ENCODE measurements at places on chromosomes 11 and 22.

- DNase-seq: no peak
These were observed 93.3 kb downstream of the SGSM3 start for GRCh38 chr22:40463683-40464082.

- DNase-seq: no peak
These were observed 44.2 kb upstream of the AMPD3 start for GRCh38 chr11:10410844-10411200.

DNA sequence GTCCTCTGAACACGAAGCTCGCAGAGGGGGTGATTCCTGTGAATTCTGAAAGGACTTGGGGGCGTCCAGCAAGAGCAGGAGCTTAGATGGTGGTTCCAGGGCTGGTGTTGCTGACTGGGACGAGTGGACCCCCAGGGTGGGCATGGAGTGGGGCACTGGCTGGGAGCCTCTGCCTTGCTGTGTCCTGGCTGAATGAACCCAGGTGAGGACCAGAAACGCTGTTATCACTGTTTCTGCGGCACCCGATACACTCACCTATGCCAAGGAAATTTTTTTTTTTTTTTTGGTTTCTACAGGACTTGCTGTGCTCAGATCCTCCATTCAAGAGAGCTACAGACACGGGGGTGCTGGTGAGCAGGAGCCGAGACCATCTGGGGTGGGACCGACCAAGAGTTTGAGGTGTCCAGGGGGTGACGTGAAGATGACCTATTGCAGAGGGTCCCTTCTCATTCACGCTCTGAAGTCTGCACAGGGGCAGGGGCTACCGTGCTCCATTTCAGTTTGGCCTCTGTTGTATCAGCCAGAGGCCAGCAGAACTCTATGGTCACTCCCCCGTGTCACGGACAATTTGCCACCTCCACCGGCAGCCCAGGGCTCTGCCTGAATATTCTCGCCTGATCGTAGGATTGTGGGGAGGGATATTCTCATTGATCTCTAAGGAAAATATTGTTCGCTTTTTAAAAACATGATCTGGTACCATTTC is 3.6 kb downstream of the SMIM38 start:
- DNase-seq: no peak

DNA sequence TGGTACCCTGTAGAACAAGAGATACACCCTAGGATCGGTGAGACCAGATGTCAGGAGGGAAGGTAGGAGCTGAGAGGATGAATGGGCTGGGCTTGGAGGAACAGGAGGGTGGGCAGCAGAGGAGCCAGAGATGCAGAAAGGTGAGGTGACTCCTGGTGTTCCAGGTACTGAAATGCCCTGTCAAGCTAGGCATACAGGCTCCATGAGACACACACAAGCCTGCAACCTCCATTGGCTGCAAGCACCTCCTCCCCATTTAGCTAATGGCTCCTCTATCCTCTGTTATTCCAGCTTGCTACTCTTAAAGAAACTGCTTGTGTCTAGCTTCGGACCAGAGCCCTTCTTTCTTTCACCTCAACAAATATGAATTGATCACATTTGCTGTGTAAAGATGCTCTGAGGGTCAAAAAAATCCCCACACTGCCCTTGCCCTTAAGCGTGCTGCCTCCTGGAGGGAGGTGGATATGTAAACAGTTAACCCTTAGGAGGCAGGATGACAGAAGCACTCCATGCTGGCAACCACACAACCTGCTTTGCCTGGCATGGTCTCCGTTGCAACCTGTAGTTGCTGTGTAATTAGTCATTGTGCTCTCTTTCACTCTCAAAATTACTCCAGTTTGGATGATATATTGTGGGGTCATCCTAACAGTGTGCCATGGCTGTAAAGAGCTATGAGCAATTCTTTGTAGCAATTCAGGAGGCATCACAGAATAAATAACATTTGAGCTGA is 156.0 kb downstream of the PKNOX2 start:
- DNase-seq: no peak

GRCh38 chr11:488992-489391 is 18.1 kb downstream of the RNH1 start:
- no peak for DNase-seq

- DNase-seq: no peak
These were observed 20.8 kb downstream of the C11orf71 start for GRCh38 chr11:114379394-114380069.

All from hippocampal formation (tissue), 2 donors.